GM12864 (cell line): ENCODE measurements at places on chromosomes 7 and 10.

GRCh38 chr7:53743697-53744402 lies 708.4 kb downstream of the POM121L12 start:
- DNase-seq: no peak

DNA sequence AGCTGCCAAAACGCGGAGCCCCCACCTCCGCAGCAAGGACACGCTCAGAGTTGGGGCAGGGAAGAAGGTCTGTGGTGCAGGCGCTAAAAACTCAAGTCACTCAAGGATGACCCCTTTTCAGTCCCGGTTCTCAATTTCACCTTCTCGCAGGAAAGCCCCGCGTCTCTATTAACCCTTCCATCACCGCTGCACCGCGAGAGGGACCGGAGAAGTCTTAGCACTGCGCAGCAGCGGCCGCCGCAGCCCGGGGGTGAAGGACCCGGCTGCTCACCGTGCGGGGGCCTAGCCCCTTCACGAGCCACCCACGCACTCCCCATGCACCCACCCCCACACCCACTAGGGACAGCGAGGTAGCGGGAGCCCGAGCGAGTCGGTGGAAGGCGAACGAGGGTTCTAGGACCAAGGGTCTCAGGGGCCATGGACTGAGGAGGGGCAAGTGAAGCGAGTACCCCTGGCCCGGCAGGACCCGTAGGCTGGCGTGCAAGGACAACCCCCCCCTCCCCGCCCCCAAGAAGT lies 162.9 kb downstream of the SH3PXD2A start:
- DNase-seq: peak; percentile 72

DNA sequence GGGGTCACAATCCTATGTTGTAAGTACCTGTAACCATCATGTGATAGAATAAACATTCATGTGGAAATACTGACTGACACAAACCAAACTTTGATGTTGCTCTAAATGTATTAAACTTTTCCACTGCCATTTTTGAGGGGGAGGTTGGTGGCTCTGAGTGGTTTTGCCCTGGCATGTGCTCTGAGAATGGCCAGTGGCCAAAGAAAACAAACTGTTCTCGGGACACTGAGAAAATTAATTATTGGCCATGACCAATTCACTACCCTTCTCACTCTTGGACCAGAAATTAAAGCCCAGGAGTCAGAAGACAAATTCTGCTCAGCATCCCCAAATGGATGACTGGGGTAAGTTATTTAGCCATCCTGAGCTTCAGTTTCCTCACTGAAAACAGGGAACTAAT lies 195.9 kb downstream of the XPNPEP1 start:
- no peak for DNase-seq

- DNase-seq: no peak
These were observed 80.2 kb upstream of the GTF2IRD1 start for GRCh38 chr7:74373536-74373935.

DNA sequence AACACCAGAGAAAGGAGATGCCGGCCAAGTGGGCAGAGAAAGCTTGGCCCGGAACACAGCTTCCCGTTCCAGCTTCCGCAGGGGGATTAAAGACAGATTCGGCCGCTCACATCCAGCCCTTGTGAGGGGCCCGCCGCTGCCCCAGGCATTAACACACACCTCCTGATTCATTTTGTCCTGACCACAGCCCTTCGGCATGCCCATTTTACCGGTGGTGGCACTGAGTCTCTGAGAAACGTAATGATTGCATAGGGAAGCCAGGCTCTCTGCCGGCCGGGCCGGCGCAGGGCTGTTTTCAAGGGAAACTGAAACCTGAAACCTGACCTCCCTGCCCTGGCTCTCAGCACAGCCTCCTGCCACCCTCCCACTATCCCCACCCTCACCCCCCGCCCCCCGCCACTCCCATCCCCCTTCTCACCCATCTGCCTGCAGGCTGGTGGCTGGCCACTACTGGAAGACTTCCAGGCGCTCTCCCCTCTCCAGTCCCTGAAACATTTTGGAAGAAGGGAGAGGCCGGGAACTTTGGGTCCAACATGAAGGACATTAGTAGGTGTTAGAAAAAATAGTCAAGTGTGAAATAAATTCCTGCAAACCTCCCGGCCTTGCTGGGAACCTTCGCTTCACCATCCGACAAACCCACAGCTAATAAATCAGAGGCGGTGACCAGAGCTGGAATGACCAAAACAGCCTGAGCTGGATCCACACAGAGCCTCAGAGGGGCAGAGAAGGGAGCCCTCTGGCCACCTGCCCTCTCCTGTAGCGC lies 83.5 kb upstream of the CUX1 start:
- no peak for DNase-seq

DNA sequence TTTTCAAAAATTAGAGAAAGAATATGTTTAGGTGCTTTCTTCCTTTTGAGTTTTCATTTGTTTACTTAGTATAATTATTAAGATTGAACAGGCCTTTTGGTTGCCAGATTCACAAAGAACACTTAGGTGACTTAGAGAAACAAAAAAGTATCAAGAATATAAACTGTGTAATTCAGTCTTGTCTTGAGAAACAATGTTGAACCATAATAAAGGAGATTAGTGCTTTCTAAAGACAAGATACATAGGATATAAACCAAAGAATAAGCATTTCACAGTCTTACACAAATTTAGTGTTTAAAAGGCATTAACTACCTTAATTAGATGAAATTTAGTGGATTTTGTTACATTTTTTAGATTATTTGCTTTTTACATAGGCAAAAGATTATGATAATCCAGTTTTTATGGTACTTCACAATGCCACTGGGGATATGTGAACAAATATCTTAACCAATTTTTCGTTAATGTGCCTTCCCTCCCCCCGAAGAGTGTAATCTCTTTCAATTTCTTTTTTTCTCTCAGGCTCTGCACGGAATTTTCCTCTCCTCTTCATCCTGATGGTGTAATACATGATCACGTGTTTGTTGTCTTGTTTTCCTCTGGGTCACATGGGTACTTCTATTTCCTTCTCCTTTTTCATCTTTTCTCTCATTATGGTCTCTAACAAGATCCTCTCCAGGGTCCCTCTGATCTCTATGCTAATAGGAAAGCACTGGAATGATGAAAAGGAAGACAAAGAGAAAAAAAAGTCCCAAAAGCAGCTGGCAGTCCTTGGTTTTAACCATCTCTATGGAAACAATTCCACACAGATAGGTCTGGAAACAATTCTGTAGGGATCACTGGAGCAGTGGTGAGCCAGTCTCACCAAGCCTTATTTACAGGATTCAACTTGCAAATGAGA lies 3.7 kb upstream of the HNRNPH3 start:
- no peak for DNase-seq

DNA sequence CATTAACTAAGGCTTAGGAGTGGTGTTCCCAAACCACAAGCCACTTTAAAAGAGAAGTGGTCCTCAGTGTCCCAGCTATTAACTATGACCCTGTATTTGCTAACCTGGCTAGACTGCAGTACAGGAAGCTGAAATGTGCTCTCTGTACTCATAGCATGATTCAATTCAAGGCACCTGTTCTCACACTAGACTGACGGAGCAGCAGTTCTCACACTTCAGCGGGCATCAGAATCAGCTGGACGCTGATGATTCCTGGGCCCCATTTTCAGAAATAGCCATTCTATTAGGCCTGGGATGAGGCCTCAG lies 24.5 kb upstream of the MSRB2 start:
- DNase-seq: peak; percentile 39

DNA sequence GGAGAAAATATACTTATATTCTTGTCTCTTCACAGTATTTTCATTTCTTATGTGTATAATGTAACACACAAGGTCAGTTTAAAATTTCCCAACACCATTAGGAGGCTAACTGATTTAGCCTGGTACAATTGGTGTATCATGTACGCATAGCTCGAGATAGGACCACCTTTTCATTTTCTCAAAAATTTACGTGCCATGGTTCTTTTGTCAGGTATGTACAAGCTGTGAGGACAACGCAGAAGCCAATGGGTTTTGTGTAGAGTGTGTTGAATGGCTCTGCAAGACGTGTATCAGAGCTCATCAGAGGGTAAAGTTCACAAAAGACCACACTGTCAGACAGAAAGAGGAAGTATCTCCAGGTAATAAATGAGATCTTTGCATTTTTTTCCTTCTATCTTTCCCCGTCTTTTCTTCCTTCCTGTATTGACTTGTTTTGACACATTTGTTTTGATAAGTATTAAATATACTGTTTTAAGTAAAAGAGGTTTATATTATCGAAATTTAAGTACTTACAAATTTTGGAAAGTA lies 55.0 kb downstream of the TRIM24 start:
- no peak for DNase-seq

GRCh38 chr7:70525991-70526390 lies 606.0 kb upstream of the GALNT17 start:
- no peak for DNase-seq

GRCh38 chr7:23662984-23663313 lies 17.1 kb upstream of the FAM221A start:
- DNase-seq: no peak

DNA sequence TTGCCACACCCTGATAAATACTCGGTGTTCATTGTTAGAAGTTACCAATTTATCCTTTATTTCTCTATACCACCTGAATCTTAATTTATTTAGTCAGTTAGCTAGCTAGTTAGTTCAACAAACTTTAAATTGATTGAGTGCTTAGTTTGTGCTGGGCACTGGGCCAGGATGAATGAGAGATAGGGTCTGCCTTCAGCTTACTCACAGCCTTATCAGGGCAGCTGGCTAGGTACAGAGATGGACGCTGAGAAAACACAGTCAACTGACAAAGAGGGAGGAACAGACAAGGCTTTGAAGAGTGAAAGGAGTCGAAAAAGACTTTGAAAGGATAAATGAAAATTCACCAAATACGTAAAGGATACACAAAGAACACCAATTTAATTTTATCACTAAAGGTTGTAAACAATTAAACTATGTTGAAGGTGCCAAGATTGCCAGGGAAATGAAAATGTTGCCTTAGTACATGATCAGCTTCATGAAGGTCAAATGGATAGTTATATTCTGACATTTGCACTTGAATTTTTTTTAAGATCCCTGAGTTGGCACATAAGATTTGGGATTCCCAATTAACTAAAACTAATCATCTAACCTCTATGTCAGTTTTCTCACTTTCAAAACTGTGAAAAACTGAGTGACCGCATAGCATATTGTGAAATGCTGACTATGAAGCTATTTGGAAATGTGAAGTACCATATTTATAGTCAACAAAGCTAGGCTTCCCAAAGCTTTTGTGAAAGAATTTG lies 2.1 kb downstream of the CAV2 start:
- DNase-seq: no peak
